ENCODE measurements at places on chromosomes 1 and 21. TPM values are rescaled to one million over a fixed set of nuclear protein-coding genes. Genes with fewer than 3 reads are reported as not detected.

GRCh38 chr1:110786802-110787327 is 86.1 kb upstream of the CD53 start:
- H3K27ac ChIP-seq: no peak overlapping the region
- no peak overlapping the region for H3K4me3 ChIP-seq
- no peak for DNase-seq
- H3K36me3 ChIP-seq: no peaks in the 10 kb centered on the region

DNA sequence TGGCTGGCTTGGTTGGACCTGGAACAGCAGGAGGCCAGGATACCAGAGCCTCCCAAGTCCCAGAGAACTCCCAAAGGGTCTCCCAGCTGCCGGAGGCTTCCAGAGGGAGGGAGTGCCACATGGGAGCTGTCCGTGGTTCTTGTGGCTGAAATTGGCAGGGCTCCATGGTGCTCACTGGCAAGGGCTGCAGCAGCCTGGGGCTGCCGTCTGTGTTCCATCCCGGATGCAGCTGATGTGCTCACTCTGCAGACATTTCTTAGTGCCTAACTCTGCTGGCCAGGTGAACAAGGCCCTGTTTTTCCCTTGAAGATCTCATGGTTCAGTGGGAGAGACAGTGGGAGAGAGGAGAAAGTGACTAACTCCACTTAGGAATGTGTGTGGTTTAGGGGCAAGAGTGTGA is 261.1 kb downstream of the CAMTA1 start:
- no peak overlapping the region for H3K4me3 ChIP-seq
- H3K4me1 ChIP-seq: no peaks in the 10 kb centered on the region

DNA sequence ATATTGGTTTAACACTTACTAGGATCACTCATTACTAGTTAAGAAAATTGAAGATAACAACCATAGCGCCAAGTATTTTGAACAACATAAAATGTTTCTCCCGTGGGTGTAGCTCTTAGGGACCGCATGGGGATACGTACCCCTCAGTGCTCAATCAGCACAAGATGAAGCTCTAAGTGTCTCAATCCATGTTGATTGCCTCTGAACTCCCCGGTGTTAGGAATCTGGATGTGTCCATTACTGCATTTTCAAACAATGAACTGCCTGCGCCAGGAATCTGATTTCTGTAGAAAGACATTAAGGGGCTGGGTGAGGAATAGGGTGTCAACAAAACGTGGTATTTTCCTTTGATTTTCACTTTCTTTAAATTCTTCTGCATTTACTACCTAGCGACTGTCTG is 100.2 kb downstream of the LMO4 start:
- H3K27me3 ChIP-seq: no peaks in the 10 kb centered on the region
- no peak for DNase-seq
- no peaks in the 10 kb centered on the region for H3K4me1 ChIP-seq
- H3K36me3 ChIP-seq: no peaks in the 10 kb centered on the region
- H3K27ac ChIP-seq: no peak overlapping the region
- no peak overlapping the region for H3K4me3 ChIP-seq

ITLN1 gene
- total RNA-seq: 0.66 TPM
